ENCODE measurements at places on chromosomes 4 and X. TPM values are rescaled to one million over a fixed set of nuclear protein-coding genes. Genes with fewer than 3 reads are reported as not detected.

The MAGEC3 gene
- total RNA-seq = not detected

The CHRDL1 gene
- 24.0 TPM for total RNA-seq

The SLC38A5 gene
- 19.2 TPM for total RNA-seq

The RHOXF2B gene
- total RNA-seq = not detected

The DNAAF6 gene
- not detected for total RNA-seq

The GPM6B gene
- total RNA-seq = 67.1 TPM

The CT45A7 gene
- total RNA-seq = not detected

The XAGE5 gene
- total RNA-seq = not detected

The MECP2 gene
- 83.5 TPM for total RNA-seq

- no peaks in the 10 kb centered on the region for H3K36me3 ChIP-seq
- no peak for DNase-seq
- no peaks in the 10 kb centered on the region for H3K4me1 ChIP-seq
- no peaks in the 10 kb centered on the region for H3K27me3 ChIP-seq
Observed at GRCh38 chr4:27327421-27328181, 467.0 kb downstream of the STIM2 start.

DNA sequence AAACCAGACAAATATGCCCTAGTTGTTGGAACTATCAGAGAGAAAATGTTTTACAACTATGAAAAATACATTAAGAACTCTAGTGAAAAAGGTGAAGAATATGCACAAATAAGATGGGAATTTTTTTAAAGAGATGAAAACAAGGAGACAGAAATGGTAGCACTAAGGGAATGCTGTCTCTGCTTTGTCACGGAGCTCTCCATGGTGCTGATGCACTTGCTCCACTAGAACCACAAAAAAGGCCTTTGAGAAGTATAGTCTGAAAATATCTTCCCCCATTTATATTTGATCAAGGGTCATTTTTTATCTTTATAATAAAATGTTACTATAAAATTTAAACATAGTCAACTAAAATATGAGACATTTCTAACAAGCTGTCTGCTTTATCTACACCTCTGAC lies 1655.5 kb upstream of the AGA start:
- H3K36me3 ChIP-seq = no peaks in the 10 kb centered on the region
- H3K4me3 ChIP-seq = no peak overlapping the region
- DNase-seq = no peak
- no peak overlapping the region for H3K27ac ChIP-seq
- no peaks in the 10 kb centered on the region for H3K27me3 ChIP-seq
- no peaks in the 10 kb centered on the region for H3K4me1 ChIP-seq

GRCh38 chrX:37692918-37693317 lies 7.3 kb downstream of the XK start:
- no peak for DNase-seq
- H3K4me3 ChIP-seq = no peak overlapping the region
- H3K4me1 ChIP-seq = no peaks in the 10 kb centered on the region
- H3K27ac ChIP-seq = no peak overlapping the region
- no peaks in the 10 kb centered on the region for H3K27me3 ChIP-seq
- no peaks in the 10 kb centered on the region for H3K36me3 ChIP-seq

GRCh38 chr4:114037988-114038387 lies 58.5 kb upstream of the ARSJ start:
- no peak overlapping the region for H3K4me3 ChIP-seq
- no peaks in the 10 kb centered on the region for H3K36me3 ChIP-seq
- no peaks in the 10 kb centered on the region for H3K27me3 ChIP-seq
- H3K4me1 ChIP-seq = no peaks in the 10 kb centered on the region
- no peak for DNase-seq
- H3K27ac ChIP-seq = no peak overlapping the region

GRCh38 chr4:171650543-171650942 lies 162.7 kb upstream of the GALNTL6 start:
- no peak overlapping the region for H3K4me3 ChIP-seq
- DNase-seq = no peak
- H3K27me3 ChIP-seq = no peaks in the 10 kb centered on the region
- H3K36me3 ChIP-seq = no peaks in the 10 kb centered on the region
- no peak overlapping the region for H3K27ac ChIP-seq

GRCh38 chr4:71009890-71010588 lies 16.6 kb downstream of the DCK start:
- no peaks in the 10 kb centered on the region for H3K27me3 ChIP-seq
- no peak for DNase-seq
- no peak overlapping the region for H3K27ac ChIP-seq
- peaks cover 47% of the 10 kb centered on the region for H3K4me1 ChIP-seq
- H3K36me3 ChIP-seq = peaks cover 27% of the 10 kb centered on the region

DNA sequence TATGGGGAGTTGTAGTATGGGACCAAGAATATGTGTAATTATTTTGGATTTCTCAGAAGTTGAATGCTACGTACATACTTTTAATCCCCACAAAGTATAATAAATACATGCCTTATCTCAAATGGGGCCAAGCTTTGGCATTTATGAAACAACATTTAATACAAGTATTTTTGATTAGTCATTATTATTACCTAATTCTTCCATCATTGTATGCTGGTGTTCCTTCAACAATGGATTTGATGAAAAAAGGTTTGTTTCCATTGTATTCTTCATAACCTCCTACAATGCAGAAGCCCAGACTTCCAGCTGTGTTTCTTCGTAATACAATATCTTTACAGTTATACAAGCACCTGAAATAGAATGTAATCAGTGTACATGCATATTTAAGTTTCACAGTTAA lies 83.8 kb downstream of the FIP1L1 start:
- H3K4me1 ChIP-seq = no peaks in the 10 kb centered on the region
- H3K4me3 ChIP-seq = no peak overlapping the region
- H3K27ac ChIP-seq = no peak overlapping the region
- H3K36me3 ChIP-seq = peaks cover 73% of the 10 kb centered on the region

GRCh38 chrX:111410590-111411078 lies 1.4 kb downstream of the DCX start:
- no peaks in the 10 kb centered on the region for H3K4me1 ChIP-seq
- no peaks in the 10 kb centered on the region for H3K36me3 ChIP-seq

GRCh38 chrX:108438110-108438623 lies at the start of gene COL4A6:
COL4A6 (minus strand) TSS chrX:108438422; CDS start chrX:108438196, 226 bp downstream.
- peak within 1 kb of the TSS; percentile 59 for H3K4me3 ChIP-seq
- H3K27me3 ChIP-seq = peaks cover 16% of the 10 kb centered on the region
- H3K27ac ChIP-seq = no peak within 1 kb of the TSS
- DNase-seq = no peak

DNA sequence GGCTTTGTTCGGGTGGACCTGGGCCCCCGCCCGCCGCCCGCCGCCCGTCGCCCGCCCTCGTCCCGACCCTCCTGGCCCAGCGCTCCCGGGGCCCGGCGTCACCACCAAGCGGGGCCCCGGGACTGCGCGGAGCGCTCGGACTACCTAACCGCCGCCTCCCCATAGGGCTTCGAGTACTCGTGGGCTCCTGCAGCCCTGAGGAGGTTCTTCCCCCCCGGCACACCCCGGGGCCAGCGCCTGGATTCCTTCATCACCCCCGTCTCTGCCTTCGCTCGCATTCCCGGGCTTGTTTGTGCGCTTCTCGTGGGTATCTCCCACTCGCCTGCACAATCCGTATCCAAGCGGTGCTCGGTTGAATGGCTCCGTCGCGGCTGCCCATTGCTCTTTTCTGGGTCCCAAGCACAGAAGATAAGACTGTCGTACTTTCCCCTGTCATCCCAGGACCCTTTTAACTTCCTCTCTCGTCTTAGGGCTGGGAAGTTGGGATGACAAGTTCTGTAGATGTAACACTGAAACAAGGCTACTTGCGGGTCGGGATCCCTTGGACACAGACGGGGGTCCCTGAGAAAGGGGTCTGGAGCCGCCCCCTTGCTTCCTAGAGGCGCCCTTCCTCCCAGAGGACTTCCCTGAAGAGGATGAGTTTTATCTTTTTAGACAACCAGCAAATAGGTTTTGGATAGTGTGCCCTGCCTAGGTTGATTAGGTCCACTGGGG lies 565 bp downstream of the MOB1B start:
- H3K4me3 ChIP-seq = peak overlapping the region; percentile 85
- no peaks in the 10 kb centered on the region for H3K27me3 ChIP-seq

DNA sequence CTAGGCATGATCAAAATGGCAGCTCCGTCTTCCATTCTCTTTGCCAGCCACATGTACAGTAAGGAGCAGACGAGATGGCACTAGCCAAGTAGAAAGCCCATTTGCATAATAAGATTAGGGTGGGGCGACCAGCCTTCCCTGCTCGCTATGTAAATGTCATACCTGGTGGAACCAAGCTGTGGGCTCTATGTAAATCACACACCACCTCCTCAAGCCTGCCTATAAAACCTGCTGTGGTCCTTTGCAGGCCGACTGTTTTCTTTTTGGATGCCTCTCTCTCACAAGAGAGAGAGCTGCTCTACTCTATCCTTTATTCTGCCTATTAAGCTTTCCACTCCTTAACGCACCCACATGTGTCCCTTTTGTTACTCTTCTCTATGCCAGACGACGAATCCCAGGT lies 1472.7 kb downstream of the ARAP2 start:
- DNase-seq = no peak
- no peak overlapping the region for H3K27ac ChIP-seq
- H3K27me3 ChIP-seq = no peaks in the 10 kb centered on the region
- H3K4me3 ChIP-seq = no peak overlapping the region
- no peaks in the 10 kb centered on the region for H3K36me3 ChIP-seq
- H3K4me1 ChIP-seq = no peaks in the 10 kb centered on the region

DNA sequence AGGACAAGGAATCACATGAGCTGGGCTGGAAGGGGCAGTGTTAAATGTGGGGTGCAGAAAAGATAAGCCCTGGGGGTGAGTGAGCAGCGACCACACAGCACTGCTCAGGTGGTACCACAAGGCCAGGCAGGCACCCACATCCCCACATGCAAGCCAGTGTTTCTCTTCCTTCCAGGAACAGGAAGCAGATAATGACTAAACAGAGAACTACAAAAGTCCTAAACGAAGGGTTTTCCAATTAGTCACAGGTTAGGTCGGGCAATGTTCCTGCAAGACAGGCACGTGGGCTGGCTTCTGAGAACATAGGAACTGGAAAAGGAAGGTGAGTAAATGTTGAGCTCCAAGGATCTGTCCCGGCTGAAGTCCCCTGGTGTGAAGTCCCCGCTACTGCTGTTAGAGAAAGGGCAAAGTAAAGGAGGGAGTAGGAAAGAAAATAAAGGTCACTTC lies 19.5 kb downstream of the RELL1 start:
- no peak for DNase-seq
- H3K27ac ChIP-seq = peak overlapping the region; percentile 59
- no peak overlapping the region for H3K4me3 ChIP-seq
- H3K36me3 ChIP-seq = no peaks in the 10 kb centered on the region
- H3K4me1 ChIP-seq = peaks cover 83% of the 10 kb centered on the region
- H3K27me3 ChIP-seq = no peaks in the 10 kb centered on the region

GRCh38 chr4:7571701-7572100 lies 137.0 kb upstream of the PSAPL1 start:
- no peaks in the 10 kb centered on the region for H3K27me3 ChIP-seq
- DNase-seq = no peak
- no peaks in the 10 kb centered on the region for H3K4me1 ChIP-seq
- no peak overlapping the region for H3K27ac ChIP-seq

DNA sequence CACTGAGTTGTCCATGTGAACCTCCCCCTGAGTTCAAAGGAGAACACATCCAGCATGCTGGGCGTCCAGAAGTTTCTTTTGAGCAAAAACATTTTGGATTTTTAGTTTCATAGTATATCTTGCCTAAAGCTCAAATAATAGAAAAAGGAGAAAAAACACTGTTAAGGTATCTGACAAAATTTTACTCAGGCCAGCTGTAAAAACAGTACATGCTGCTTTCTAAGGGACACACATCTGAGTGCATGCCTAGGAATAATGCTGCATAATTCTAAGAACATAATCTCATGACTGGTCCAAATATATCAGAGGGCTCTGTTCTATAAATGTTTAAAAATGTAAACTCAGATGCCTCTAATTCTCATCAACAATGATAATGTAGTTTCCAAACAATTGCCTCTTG lies 561.3 kb upstream of the INTU start:
- no peak overlapping the region for H3K27ac ChIP-seq
- H3K27me3 ChIP-seq = no peaks in the 10 kb centered on the region
- no peaks in the 10 kb centered on the region for H3K36me3 ChIP-seq
- H3K4me3 ChIP-seq = no peak overlapping the region

GRCh38 chrX:139930916-139931645 lies 1.8 kb downstream of the ATP11C start:
- no peak overlapping the region for H3K27ac ChIP-seq
- DNase-seq = peak; percentile 84
- H3K36me3 ChIP-seq = no peaks in the 10 kb centered on the region
- H3K4me1 ChIP-seq = peaks cover 7% of the 10 kb centered on the region

DNA sequence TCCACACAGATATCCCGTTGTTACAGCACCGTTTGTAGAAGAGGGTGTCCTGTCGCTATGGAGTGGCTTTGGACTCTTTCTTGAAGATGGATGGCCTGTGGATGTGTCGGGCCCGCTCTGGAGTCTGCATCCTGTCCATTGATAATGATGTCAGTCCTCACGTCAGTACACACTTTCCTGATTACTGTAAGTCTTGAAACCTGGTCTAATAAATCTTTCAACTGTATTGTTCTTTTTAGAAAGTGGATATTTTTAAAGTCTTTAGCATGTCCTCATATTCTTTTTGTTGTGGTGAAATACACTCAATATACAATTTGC lies 14.9 kb downstream of the MSANTD1 start:
- H3K36me3 ChIP-seq = no peaks in the 10 kb centered on the region
- H3K27ac ChIP-seq = no peak overlapping the region
- H3K27me3 ChIP-seq = no peaks in the 10 kb centered on the region
- no peaks in the 10 kb centered on the region for H3K4me1 ChIP-seq
- no peak overlapping the region for H3K4me3 ChIP-seq
- no peak for DNase-seq
